ENCODE measurements at places on chromosomes 7 and 10.

DNA sequence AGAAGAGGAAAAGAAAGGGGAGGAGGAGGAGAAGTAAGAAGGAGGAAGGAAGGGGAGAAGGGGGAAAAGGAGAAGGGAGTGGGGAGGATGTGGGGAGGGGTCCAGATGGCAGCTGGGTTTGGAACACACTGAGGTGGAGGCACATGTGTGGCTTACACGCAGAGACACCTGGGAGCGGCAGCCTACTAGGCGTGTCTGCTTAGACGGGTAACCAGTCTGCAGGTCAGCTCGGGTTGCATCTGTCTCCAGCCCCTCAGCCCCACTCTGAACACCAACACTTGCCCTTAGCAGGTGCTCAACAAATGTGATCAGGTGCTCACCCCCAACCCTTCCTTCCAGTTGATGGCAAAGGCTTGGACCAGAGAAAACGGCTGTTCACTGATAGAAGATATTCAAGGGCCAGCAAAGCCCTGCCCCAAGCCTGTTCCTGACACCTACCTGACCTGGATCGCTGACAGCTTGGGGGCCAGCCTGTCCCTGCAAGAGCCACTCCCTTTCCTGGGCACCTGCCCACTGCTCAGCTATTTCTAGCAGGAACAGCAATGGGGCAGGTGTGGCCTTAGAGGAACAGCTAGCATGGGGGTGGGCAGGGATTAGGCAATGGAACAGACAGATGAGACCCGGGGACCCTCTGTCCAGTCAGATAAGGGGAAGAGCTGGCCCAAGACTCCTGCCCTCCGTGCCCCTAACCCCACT lies 70.5 kb downstream of the SH3PXD2A start:
- no peak for DNase-seq

DNA sequence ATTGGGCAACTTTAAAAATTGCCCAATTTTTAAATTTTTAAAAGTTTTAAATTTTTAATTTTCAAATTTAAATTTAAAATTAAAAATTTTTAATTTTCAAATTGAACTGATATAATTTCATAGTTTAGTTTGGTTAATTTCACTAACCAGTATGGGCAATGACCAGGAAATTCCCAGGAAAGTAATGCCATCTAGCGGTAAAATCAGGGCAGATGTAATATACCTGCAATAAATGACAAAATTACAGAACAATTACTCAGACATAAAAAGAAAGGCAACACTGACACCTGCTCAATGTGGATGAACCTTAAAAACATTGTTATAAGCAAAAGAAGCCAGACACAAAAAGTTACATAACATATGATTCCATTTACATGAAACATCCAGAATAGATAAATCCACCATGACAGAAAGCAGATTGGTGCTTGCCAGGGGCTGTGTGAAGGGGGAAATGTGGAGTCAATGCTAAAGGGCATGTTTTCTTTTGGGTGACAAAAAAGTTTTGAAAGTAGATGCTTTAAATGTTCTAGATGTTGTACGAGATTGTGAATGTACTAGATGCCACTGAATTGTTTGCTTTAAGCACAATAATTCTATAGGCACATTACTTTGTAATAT lies 28.6 kb upstream of the SLC16A12 start:
- no peak for DNase-seq

GRCh38 chr10:84743483-84743882 lies 415.1 kb downstream of the CCSER2 start:
- no peak for DNase-seq

- no peak for DNase-seq
Observed at GRCh38 chr10:110303681-110304080, 1.0 kb downstream of the SMNDC1 start.

DNA sequence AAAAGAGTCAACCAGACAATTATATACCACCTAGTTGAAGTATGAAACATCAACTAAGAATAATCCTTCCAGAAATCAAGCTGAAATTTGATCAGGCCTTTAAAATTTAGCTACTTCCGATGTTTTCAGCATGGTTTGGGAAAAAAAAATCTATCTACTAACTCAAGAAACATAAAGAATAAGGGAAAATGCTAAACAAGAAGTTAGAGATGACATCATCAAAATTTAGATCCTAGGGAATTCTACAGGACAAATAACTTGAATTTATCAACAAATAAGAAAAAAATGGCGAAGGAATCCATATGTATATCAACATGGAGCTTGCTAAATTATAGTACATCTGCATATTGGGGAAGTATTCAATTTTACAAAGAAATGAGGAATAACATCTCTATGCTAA lies 36.3 kb downstream of the HYAL4 start:
- no peak for DNase-seq

GRCh38 chr10:118383063-118383689 lies 41.1 kb upstream of the FAM204A start:
- no peak for DNase-seq

DNA sequence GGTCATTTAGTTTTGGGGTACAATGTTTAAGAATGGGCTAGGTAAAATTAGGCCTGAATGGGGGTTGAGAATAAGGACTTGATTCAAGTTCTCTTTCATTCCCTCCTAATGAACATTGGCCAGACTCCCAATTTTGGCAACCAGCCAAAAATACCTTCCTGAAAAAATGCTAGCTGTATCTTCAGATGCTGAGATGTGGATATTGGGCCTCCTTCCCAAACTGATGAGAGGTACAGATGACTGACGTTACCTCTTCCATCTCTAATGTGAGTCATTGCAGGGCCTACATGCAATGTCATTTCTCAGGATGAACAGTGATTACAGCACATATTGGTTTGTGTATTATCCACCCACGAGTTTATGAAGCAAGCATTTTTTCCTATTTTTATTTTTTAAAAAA lies 151.6 kb downstream of the SND1 start:
- no peak for DNase-seq

DNA sequence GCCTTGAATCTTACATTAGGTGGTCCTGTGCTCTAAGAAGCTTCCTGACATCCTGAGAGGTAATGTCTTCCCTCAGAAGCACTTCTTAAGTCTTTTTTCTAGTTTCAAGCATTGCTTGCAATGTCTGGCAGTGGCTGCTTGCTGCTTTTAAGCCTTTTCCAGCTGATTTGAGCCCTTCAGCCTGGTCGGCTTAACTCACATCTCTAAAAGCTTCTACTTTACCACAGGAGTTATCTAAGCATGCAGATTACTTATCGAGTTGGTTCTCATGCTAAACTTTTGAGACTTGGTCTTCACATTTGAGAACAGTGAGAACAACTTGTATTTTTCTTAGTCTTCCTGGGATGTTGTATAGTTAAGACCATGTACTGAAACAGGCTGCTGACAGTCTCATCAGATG lies 3.9 kb downstream of the LRMDA start:
- no peak for DNase-seq

DNA sequence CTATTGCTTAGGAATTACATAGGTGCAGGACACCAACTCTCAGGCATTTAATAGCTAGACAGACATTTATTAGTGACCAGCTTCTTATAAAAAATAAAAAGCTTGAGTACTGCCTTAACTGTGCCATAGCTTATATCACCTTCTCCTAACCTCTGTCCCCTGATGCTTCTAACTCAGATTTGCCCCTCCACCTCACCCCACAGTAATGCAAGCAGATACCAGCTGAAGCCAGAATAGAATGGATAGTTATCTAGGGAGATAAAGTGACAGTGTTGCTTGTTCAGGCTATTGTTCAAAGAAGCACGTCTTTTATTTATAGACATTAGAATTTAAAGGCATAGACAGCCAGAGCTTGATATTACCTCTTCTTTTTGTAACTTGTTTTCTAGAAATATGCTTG lies 99.6 kb upstream of the GLCCI1 start:
- no peak for DNase-seq

- DNase-seq = no peak
Observed at GRCh38 chr7:111878785-111879184, 316.5 kb upstream of the IMMP2L start.

DNA sequence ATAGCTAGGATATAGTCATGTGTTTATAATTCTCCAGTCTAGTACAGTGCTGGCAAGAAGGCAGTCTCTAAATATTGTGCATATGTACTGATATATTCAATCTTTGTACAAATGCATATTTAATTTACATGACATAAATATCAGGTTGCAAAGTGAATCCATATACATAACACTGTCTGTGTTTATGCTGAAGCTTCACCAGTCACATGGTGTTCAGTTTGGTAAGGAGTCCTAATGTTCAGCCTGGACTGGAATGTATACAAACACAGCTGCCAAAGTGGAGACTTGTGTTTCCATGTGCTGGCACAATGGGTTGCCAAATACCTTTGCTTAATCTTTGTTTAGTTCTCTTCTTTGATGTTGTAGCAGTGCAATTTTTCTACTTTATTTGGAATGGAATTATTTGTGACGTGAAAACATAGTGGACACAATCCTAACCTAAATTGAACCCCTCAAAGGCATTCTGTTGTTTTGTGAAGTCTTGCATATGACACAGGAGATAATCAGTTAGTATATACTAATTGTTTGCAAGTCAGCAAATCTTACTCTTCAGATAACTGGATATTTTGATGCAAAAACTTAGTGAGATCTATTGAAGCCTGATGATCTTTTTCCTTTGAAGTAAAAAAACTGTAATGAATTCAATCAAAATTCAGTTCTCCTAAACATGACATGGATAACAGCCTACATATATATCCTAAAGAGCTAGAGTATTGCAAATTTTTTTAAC lies 17.3 kb upstream of the ARL4A start:
- no peak for DNase-seq

GRCh38 chr10:118953598-118954393 lies 75.7 kb upstream of the NANOS1 start:
- DNase-seq = no peak

GRCh38 chr7:3650844-3651243 lies 349.8 kb downstream of the SDK1 start:
- DNase-seq = no peak

DNA sequence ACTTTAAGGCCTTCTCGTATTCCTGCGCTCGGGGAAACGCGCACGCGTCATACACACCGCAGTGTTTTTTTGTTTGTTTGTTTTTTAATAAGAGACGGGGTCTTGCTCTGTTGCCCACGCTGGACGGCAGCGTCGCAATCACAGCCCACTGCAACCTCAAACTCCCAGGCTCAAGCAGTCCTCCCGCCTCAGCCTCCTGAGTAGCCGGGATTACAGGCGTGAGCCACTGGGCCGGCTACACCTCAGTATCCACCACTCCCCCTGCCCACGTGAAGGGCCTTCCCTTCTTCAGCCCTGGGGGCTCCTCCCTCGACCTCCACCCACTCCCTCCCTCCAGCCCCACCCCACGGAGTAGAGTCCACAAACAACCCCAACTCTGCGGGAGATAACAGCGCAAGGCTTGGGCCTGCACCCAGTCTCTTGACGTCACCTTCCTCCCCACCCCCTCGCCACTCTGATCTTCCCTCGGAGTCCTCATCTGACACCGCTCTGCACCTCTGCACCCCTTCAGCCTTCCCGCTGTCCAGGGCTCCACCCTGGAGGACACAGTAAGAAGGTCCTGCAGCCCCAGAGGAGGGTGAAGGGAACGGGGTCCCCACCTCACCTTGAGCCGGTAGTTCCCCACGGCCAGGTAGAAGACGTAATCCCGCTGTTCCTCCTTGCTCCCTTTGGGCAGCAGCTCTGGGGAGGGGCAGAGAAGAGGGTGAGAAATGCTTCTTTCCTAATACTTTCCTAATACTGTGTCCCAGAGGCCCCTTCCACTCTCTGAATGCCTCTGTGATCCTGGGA lies 2.8 kb upstream of the CLDN15 start:
- no peak for DNase-seq

- no peak for DNase-seq
Observed at GRCh38 chr10:19577807-19578206, 238.4 kb upstream of the PLXDC2 start.

DNA sequence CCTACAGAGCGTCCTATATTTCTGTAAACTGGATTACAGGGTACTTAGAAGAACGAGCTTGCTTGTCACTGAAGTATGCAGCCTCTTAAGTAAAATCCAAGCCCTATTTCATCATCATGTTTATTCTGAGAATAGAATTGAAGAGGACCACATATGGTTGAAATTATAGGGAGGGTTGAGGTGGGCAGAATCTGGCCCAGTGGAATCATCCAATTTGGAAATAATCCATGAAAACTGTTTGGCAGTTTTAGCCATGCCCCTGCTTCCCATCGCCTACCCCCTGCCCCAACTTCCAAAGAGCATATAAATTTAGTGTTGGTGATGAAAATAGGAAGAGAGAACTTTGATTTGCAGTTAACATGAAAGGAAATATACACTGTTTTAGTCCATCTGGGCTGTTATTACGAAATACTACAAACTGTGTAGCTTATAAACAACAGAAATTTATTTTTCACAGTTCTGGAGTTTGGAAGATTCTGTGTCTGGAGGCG lies 150.4 kb downstream of the PRKG1 start:
- DNase-seq = no peak

GRCh38 chr10:11532306-11532705 lies 79.1 kb downstream of the USP6NL start:
- DNase-seq = no peak

DNA sequence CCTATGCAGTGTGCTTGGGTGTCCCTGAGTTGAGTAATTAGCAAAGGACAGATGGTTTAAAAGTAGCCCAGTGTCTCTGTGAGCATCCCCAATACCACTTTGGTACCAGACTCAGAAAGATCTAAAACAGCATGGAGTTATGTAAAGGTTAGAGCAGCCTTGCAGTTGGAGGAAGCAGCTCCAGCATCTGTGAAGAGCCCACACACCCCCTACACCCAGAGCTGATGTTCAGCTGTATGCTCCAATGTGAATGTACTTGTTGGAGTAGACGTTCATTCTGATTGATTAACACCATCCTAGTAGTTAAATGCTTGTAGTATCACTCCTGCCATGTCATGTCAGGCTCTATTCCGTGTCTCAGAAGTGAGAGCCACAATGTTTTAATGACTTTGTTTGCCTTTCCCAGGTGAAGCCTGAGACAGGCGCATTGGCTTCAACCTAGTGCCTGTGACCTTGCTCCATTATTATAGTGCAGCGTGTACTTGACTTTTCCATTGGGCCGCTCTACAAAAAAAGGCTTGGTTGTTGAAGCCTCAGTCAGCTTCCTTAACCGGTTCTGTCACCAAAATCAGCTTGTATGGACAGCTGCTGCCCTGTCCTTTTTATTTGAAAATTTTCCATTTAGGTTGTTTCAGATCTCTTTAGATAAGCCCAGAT lies 154.2 kb downstream of the LCOR start:
- no peak for DNase-seq

GRCh38 chr7:108604307-108605077 lies 34.8 kb downstream of the DNAJB9 start:
- no peak for DNase-seq

- DNase-seq = no peak
Observed at GRCh38 chr10:64368298-64368697, 847.1 kb downstream of the REEP3 start.

DNA sequence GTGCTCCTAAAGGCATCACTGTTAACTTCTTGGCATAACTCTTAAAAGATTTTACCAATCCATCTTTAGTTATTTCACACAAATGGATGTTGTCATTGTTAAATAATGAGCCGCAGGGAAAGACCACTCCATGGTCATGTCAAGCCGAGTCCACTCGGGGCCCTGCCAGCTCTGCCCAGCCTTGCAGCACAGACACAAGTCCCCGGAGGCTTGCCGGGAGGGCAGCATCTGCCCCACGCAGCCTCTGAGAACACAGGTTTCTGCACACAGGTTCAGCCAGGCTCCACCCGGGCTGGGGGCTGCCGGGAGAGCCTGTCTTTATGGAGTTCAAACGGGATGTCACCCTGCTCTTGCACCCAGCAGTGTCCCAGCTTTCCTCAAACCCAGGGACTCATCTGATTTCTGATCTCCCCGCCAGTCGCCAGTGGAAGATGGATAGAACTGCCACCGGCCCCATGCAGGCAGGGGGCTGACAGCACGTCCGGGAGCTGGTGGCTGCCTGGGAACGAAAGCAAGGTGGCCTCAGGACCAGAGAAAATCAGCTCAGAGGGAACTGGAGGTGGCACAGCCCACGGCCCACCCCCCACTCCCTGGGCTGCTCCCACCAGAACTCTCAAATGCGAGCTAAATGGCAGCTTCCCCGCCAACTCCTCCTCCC lies 156.2 kb downstream of the TCERG1L start:
- no peak for DNase-seq

All from NK-92 treated with Interleukin-12 subunit alpha and Interleukin-12 subunit beta, amount 100 ng/mL, for 24 hours (cell line).